ENCODE measurements at places on chromosomes 2 and 18. TPM values are rescaled to one million over a fixed set of nuclear protein-coding genes. Genes with fewer than 3 reads are reported as not detected.

DNA sequence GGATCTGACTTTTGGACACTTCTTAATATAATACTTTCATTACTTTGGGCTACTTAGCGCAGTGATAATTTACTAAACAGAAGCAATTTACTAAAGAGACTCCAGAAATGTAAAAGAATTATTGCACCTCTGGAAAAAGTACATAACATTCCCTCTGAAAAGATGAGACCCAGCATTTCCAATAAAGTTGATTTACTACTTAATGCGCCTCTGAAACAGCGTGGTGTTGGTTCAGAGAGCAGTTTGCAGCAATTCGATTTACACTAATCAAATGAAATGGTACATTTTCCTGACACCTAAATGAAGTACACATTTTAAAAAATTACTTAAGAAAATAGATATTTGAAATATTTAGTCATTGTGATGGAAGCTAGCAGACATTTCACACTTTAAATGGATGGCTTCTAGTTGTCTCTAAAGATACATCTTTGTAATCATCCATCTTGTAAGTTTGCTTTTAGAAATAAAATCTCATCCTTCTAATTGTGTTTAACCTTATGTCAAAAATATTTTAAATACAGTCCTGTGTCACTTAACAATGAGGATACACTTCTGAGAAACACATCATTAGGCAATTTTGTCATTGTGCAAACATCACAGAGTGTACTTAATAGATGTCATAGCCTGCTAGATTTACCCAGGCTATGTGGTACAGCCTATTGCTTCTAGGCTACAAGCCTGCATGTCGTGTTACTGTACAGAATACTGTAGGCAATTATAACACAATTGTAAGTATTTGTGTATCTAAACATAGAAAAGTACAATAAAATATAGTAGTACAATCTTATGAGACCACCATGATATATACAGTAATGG is 284.6 kb upstream of the UBE2E3 start:
- no peak for DNase-seq

The FEZ2 gene
- total RNA-seq = 14.4 TPM

- DNase-seq = no peak
Measured at GRCh38 chr2:74327199-74327598, 16.0 kb downstream of the SLC4A5 start.

- DNase-seq = no peak
Measured at GRCh38 chr2:86522711-86523110, 40.5 kb downstream of the CHMP3 start.

DNA sequence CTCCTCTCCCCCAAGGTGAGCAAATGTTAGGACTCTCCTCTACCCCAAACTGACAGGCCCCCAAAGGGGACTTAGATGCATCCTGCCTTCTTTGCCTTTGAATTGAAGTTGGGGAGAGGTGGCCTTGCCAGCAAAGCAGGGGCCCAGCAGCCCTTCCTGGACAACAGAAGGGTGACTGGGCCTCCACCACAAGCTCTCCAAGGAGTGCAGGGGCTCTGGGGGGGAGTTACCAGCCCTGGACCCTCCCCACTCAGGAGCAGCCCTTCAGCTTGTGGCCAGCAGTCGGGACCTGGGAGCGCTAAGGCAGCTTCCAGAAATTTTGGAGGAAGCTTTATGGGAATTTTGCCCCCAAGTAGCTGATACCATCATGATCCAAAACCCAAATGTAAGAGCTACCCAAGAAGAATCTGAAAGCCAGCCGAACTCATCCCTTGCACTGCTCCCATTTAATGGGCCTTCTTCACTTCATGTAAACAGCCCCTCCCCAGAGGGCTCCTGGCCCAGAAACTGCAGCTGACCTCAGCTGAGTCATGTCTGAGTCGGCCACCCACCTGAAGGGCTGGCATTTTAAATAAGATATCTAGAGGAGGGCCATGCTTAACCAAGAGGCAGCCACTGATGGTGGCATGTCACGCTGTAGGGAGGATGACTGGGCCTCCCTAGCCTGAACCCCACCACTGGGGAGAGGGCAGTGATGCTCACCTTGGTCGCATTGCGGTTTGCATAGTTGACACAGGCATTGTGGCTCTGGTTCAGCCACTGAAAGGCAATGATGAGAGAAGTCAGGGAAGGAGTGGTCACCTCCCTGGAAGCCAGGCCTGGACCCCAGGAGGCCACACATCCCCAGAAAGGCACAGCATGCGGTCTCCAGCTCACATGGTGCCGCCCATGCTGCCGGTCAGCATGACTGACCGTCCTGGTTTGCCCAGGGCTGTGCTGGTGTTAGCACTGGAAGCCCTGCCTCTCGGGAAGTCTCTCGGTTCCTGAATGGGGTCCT is 71.5 kb downstream of the SFXN5 start:
- DNase-seq = no peak

GRCh38 chr2:222055328-222055727 is 243.5 kb downstream of the PAX3 start:
- DNase-seq = no peak

The ACMSD gene
- total RNA-seq = 0.20 TPM

DNA sequence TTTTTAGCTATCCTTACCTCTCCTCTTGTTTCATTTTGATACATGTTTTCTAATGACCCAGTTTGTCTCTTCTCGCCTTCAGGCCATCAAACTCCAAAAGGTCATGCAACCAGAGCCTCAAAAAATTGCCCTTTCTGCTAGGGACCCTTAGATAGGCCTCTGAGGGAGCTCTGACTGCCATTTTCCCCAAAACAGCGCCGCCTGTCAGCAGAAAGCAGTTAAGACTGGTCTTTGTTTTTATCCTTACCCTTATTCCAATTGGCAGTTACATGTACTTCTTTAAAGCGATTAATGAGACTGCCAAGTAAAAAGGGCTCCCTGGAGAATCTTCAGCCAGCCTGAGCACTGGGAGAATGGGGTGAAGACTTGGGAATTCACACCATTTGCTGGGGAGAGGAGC is 55.1 kb upstream of the RIT2 start:
- DNase-seq = no peak

GRCh38 chr2:45169339-45170190 is 160.3 kb upstream of the SIX2 start:
- no peak for DNase-seq

DNA sequence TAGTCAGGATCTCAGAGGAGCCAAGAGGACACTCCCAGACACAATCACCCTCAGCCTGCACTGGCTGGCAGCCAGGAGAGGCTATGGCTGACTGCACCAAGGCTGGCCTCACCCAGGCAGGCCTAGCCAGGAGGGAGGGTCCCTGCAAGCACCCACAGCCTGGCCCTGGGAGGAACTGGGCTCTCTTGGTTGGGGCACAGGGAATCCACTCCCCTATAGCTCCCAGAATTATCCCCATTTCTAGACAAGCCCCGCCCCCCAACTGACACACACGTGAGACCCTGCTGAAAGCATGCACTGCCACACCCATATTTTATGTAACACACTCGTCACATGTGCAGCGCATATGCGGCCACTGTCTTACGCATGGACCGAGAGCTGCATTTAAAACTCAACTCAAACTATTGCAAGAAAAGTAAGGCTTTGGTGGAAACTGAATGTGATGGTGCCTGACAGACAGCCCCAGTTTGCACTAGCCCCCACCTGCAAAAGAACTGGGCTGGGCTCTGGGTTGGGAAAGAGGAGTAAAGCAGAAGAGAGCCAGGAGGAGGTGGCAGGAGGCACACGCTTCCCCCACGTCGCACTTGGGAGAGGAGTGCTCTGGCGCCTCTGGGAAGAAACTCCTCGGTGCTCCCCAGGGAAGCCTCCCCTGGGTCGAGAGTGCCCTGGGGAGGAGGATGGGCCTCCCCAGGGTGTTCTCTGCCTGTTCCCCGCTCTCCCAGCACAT is 28.9 kb upstream of the ARHGEF4 start:
- DNase-seq = no peak

GRCh38 chr2:62559582-62559981 is 53.6 kb upstream of the TMEM17 start:
- no peak for DNase-seq

The KCNG3 gene
- not detected for total RNA-seq

DNA sequence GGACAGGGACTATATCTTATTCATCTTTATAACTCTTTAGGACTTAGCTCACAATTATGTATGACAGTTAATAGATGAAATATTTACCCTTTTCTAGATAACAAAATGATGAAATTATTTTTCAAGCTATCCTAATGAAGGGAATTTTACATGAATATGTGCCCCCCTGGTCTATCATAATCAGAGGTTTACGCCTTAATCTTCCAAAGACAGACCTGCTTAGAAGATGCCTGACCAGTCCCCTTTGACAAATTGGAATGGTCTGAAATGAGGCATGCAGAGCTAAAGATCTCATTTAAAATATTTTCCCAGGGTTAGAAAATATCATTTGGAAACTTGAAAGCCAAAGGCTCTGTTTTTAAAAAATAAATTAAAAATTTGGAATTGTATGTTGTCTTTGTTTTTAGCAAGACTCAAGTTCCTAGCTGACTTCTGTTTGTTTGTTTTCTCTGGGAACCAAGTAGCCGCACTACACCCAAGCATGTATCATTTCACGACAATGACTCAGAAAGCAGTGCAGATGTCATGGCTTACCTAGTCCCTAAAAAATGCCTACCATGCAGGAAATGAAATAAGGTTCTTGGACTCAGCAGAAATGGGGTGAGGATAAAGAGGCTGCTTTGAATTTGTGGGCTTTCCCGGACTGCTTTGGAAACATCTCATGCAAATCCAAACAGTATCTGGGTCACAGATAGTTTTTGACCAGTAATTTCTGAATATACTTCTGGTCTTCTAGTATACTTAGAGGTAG is 162.1 kb downstream of the ZEB2 start:
- DNase-seq = no peak

The AP1S3 gene
- 1.7 TPM for total RNA-seq

DNA sequence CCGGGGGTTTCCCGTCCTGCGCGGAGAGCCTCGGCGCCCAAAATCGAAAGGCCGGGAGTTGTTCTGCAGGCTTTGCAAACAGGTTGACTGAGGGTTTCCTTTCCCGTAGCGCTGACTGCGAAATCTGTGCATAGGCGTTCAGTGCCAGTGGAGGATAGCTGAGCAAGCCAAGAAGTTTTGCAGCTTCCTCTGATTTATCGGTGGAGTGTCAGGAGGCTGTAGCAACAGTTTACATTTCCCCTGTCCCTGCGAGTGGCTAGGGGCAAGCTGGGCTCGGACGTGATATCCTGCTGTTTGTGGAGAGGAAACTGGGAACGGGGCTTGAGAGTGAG is 694 bp downstream of the THSD7B start:
- DNase-seq = no peak

GRCh38 chr2:3288470-3289170 is 89.0 kb downstream of the EIPR1 start:
- DNase-seq = no peak

GRCh38 chr2:43515807-43516497 is 79.9 kb downstream of the THADA start:
- DNase-seq = no peak

DNA sequence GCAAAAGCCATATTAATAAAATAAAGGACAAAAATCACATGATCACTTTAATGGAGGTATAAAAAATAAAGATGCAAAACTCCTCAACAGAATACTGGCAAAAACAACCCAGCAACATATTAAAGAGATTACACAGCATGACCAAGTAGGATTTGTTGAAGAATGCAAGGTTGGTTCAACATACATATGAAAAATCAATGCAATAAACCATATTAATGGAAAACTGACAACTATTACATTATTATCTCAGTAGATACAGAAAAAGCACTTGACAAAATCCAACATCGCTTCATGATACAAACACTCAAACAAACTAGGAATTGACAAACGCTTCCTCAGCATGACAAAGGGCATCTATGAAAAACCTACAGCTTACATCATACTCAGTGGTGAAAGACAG is 76.7 kb downstream of the CRACDL start:
- DNase-seq = no peak

The SCN3A gene
- 0.48 TPM for total RNA-seq

DNA sequence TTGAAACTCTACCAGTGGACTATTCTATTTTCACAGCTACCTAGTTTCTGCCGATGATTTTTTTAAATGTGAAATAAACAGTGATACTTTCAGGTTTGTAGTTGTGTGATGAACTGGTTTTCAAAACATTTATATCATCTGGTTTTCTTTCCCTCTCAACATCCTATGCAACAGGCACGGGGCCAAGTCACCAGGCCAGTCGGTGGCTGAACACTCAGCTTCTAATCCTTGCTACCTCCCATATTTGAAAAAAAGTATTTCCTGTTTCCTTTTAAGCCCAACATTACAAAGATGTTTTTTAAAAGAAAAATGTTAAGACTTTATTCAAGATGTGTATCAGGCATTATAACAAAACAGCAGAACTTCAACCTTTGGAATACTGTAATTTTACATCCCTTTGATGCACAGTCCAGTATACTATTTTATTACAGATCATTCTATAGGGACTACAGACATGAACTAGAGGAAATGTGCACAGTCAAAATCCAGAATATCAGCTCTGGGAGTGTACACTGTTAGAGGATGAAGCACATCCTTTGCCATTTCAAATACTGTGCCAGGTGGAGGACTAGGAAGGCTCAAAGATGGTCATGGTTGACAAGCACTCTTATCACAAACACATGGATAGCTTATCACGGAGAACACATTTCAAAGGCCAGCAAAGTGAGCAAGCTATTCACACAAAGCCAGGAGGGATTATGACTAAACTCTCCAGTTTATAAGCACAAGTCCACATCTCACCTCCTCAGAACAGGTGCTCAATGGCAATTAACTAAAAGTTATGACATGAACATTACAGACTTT is 14.6 kb downstream of the MRPL35 start:
- DNase-seq = no peak

The ERICH2 gene
- not detected for total RNA-seq

The MAIP1 gene
- 21.8 TPM for total RNA-seq

The LBX2 gene
- total RNA-seq = 0.72 TPM

GRCh38 chr2:22487541-22487940 is 897.4 kb upstream of the KLHL29 start:
- DNase-seq = no peak

GRCh38 chr2:215487002-215487372 is 51.1 kb upstream of the FN1 start:
- no peak for DNase-seq

GRCh38 chr2:53509831-53510388 is 257.7 kb upstream of the CHAC2 start:
- no peak for DNase-seq

DNA sequence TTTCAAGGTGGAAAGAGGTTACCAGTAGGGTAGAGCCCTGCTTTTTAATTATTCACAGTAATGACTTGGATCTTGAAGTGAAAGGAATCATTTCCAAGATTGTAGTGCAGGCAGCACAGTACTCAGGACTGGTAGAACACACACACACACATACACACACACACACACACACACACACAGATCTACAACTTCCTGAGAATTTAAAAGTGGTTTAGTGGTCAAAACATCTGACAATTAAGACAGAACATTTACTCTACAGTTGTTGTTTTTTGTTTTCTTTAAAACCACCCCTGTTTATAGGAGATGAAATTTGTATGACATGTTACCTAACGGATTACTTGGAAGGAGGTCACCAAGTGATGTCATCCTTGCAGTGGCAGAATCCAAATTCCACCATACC is 146.7 kb upstream of the VRK2 start:
- no peak for DNase-seq

The ZC3H6 gene
- 19.6 TPM for total RNA-seq

The ADCYAP1 gene
- not detected for total RNA-seq
